ENCODE measurements at places on chromosomes 11 and 22. TPM values are rescaled to one million over a fixed set of nuclear protein-coding genes. Genes with fewer than 3 reads are reported as not detected.

Gene DEPDC7
- 6.9 TPM for total RNA-seq

Gene POGLUT3
- 12.6 TPM for total RNA-seq

Gene UBQLNL
- not detected for total RNA-seq

Gene OMP
- total RNA-seq: not detected

Gene GDPD4
- total RNA-seq: not detected

Gene SLC16A8
- not detected for total RNA-seq

Gene JHY
- 2.9 TPM for total RNA-seq
